ENCODE measurements at places on chromosomes 16 and 17.

- DNase-seq: no peak
These were observed 13.7 kb downstream of the C16orf95 start for GRCh38 chr16:87303431-87303930.

GRCh38 chr16:774086-775001, 13.8 kb downstream of the MSLN start:
- DNase-seq: no peak

- DNase-seq: peak; percentile 45
These were observed 50.0 kb upstream of the TOB1 start for GRCh38 chr17:50916026-50916707.

GRCh38 chr17:70636517-70637133, 467.3 kb downstream of the KCNJ2 start:
- DNase-seq: no peak

- no peak for DNase-seq
These were observed 690 bp upstream of the CDC27 start for GRCh38 chr17:47189732-47190237.
